ENCODE measurements at places on chromosomes 5 and 9.

GRCh38 chr5:4785971-4786370 is 354.2 kb upstream of the ADAMTS16 start:
- DNase-seq, result no peak

GRCh38 chr5:2817031-2817603 is 65.6 kb upstream of the IRX2 start:
- DNase-seq, result peak; percentile 44

- DNase-seq, result no peak
These were observed 30.6 kb downstream of the CLINT1 start for GRCh38 chr5:157828105-157828943.

DNA sequence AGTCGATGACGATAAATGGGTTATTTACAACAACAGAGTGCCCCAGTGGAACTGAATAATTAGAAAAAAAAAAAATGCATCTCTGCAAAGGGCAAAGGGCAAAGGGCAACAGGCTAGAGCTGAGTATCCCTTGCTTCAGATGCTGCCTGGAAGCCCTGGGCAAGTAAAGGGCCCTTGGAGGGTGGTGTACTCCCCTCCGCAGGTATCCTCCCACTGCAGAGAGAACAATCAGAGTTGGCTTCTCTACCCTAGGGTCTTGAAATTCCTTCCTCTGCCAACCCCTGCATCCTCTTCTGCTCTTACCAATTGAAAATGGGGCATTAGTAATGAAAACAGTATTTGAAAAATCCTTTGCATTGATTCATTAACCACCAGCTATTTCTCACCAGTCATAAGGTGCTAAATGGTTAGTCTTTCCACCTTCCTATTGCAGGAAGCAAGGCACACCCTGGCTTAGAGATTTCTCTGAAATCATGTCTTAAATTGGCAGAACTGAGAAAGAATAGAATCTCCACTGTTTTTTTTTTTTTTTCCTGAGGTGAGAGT is 122.6 kb downstream of the SEMA6A start:
- no peak for DNase-seq

DNA sequence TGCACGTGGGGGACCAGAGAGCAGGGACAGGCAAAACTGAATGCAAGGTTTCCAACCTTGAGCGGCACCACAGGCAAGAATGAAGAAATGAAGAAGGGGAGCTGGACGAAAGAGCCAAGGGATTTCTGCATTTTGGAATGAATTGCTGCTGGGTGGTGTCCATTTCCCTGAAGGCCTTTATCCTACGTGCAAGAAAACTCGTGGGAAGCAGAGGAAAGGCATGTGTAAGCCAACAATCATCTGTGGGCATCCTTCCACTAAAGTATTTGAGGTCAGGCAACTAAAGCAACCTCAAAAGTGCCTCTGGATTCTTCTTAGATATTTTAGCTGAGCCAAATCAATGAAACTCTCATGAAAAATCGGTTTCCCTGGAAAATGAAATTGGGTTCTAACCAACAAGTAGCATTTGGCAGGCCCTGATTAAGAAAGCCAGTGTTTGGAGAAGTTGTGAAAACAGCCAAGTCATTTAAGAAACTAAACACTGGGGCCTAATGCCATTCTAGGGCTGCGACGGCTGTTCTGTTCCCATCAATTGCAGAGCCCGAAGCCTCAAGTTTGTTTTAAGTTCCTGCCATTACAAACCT is 4.7 kb upstream of the TGFBI start:
- no peak for DNase-seq

GRCh38 chr5:73135021-73135420 is 14.6 kb downstream of the TMEM171 start:
- DNase-seq, result no peak

DNA sequence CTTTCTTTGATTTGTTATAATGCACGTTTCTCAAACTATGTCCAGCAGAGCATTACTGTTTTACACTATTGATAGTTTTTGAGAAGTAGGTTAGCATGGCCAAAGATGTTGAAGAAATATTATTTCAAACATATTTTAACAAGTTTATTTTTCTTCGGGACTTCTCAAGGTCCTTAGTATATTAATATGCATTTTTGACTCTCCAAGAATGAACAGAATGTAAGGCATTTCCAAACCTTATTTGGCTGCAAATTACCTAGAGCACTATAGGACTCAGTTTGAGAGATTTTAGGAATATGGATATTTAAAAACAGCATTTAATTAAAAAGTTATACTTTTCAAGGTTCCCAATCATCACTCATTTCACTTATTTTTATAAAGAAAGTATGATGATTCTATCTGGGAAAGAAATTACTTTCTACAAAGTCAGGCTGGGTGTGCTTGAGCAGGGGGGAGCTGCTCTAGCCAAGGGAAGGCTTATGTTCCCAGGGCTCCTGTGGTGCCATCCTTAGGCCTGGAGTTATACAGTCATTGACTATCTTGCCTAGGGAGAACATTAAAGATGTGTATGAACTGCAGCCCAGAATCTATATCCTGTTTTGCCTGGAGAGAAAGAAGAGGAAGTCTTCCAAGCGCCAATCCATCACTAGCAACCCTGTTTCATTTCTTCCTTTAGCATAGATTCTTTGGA is 27.6 kb upstream of the NREP start:
- no peak for DNase-seq

DNA sequence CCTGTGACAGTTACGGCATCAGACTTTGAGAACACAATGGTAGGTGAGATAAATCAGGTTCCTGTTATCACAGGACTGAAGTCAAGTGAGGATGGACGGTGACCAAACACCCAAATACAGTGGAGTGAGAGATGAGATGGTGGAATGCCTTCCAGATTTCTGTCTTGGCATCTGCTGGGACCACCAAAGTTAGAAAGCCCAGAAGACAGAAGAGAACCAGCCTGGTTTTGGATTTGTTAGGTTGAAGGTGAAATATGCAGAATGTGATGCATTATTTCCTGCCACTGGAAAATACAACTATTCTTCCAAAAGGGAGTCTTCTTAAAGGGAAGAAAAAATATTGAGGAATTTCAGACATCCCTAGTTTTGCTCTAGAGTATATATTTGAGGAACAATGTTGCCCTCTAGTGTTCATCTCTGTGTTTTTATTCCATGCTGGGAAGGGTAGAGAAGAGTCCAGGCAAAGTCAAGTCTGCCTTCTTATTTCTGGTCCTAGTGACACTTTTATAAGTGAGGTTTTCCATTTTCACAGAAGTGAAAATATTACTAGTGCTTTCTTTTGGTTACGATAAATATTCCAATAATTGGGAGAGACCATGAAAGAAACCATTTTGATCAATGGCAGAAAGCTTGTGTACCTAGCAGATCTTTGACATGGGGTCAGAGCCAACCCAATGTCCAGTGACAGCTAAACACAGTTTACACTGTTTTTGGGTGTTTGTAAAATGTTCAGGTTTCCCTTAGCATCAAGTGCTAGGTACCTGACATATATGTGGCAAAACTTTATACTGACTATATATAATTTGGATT is 142.3 kb upstream of the ANKH start:
- DNase-seq, result peak; percentile 51

DNA sequence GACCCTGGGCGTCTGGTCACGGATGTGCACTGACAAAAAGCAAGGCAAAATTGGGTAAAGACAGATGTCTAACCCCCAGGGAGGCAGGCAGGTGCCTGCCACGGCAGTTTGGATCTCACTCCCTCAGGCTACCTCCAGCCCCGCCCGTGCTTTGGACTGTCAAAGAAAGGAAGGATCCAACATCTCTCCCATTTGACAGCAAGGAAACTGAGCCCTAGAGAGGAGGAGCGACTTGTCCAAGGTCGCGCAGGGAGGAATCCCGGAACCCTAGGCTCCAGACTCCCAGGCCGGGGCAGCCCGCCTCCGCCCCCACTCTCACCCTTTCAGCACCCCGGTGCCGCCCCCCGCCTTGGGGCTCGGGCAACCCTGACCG is 376 bp downstream of the GOLGA1 start:
- DNase-seq, result peak; percentile 60

DNA sequence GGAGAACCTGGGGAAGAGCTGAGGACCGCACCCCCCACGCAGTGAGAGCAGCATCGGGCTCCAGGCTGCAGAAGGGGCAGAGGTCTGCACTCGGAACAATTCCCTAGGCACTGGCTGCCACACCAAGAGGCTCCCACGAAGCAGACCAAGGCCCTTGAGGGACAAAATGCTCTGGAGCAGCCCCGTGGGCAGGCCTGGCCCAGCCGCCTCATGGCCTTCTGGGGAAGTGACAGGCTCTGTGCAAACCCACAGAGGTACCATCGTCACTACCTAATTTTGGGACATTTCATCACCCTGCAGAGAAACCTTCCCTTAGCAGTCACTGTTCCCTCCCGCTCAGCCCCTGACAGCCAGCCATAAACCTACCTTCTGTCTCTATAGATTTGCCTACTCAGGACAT is 15.9 kb downstream of the FBXW5 start:
- DNase-seq, result no peak

- no peak for DNase-seq
These were observed 7.4 kb upstream of the GSN start for GRCh38 chr9:121260457-121261106.

DNA sequence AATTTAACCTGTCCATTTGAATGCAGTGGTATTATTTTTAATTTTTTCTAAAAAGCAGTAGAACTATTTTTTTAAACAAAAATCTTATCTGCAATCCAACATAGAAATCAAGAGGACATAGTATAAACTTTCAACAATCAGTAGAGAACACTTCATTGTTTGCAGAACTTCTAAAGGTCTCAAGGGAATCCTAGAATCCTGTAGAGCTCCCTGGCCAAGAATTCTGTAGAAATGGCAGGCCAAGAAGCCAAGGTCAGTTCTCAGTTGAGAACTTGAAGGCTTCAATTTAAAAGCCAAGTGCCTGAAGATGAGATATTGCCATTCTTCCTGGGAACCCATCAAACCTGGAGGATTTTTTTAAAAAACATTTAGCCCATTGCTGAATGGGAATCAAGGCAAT is 199.2 kb upstream of the KLF4 start:
- no peak for DNase-seq

DNA sequence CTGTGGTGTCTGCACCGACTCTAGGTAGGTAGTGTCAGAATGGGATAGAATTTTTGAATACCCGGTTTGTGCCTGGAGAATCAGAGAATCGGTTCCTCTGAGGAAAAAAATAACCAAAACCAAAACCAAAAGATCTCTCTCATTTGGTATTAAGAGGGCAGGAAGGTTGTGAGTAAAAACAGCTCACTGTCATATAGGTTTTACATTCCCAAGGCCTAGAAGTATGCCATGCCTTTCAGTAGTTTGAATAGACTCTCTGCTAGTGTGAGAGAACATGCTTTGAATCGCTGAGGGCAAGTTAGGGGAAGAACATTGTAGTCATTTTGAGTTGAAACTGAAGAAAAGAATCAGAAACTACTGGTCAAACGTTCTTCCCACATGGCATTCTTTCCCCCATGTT is 411.4 kb upstream of the CD180 start:
- no peak for DNase-seq

- no peak for DNase-seq
These were observed 61.3 kb downstream of the DROSHA start for GRCh38 chr5:31470608-31471007.

- no peak for DNase-seq
These were observed 2.7 kb downstream of the NDST1 start for GRCh38 chr5:150510460-150511263.

All from NCI-H1092 treated with DMSO at 0.1 percent for 48 hours (cell line).